Thoracic aorta (tissue), 2 donors: ENCODE measurements at places on chromosomes 11 and 22. TPM values are rescaled to one million over a fixed set of nuclear protein-coding genes. Genes with fewer than 3 reads are reported as not detected.

RIMBP3B gene
- total RNA-seq, result not detected

RPS13 gene
- total RNA-seq, result 709 TPM

PGAP2 gene
- 4.4 TPM for total RNA-seq

ZNF280B gene
- total RNA-seq, result not detected

MS4A6E gene
- total RNA-seq, result not detected

SLC6A5 gene
- total RNA-seq, result not detected

TRPT1 gene
- total RNA-seq, result 67.2 TPM

OR51B4 gene
- total RNA-seq, result not detected

C11orf71 gene
- 2.9 TPM for total RNA-seq

PRSS23 gene
- 253 TPM for total RNA-seq

AGBL2 gene
- total RNA-seq, result 0.95 TPM

IRAG1 gene
- 281 TPM for total RNA-seq

PEX16 gene
- 12.1 TPM for total RNA-seq

ARHGAP8 gene
- 4.0 TPM for total RNA-seq

PAX6 gene
- total RNA-seq, result not detected

GDPD4 gene
- total RNA-seq, result not detected

OR8D4 gene
- not detected for total RNA-seq

GAB4 gene
- not detected for total RNA-seq

KCNK4 gene
- total RNA-seq, result not detected

TMEM191C gene
- total RNA-seq, result 0.27 TPM

POU2AF2 gene
- total RNA-seq, result not detected

C11orf42 gene
- not detected for total RNA-seq

A4GALT gene
- total RNA-seq, result 77.3 TPM

PLAAT5 gene
- total RNA-seq, result 0.49 TPM

STK33 gene
- not detected for total RNA-seq

OR51E2 gene
- not detected for total RNA-seq

TMPRSS13 gene
- total RNA-seq, result 1.1 TPM
